Stimulated activated CD8-positive, alpha-beta memory T cell treated with anti-CD3 and anti-CD28 coated beads, Interleukin-7, amount 100 ng/mL, for 48 hours (primary cell): ENCODE measurements at places on chromosomes 12 and 14.

GRCh38 chr14:59679872-59680271, 103.3 kb upstream of the CCDC175 start:
- no peak for DNase-seq

DNA sequence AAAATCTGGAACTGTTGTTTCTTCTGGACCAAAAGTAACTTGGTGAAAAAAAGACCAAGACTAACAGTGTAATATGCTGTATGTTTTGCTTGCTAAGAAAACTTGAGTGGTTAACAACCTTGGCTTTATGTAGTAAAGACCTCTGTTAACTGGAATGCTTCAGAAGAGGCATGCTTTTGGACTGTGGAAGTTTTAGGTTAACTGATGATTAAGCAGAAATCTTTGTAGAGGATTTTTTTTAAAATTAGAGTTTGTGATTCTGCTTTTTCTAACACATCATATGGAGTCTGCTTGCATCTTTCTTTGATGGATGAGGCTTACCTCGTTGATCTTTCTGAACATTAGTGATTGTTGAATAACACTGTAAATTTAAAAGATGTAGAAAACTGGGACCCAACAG, 17.5 kb downstream of the PELI2 start:
- no peak for DNase-seq

- no peak for DNase-seq
Observed at GRCh38 chr12:80761838-80762237, 45.1 kb downstream of the MYF5 start.

DNA sequence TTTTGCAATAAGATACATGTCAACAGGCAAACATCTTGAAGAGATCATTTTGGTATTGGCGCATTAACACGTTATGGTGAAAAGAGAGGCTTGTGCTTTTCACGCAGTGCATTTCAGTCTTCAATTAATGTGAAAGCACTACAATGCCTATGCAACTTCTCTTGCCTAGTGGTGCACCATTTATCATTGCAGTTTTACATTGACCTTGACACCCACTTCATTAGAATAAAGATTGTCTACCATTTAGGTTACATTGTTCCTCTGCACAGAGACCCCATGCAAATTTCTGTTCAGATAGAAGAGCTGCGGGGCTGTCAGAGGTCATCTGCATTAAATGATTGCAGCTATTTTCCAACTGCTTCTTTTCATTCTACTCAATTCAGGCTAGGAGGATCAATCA, 212.2 kb upstream of the NPAS3 start:
- no peak for DNase-seq

DNA sequence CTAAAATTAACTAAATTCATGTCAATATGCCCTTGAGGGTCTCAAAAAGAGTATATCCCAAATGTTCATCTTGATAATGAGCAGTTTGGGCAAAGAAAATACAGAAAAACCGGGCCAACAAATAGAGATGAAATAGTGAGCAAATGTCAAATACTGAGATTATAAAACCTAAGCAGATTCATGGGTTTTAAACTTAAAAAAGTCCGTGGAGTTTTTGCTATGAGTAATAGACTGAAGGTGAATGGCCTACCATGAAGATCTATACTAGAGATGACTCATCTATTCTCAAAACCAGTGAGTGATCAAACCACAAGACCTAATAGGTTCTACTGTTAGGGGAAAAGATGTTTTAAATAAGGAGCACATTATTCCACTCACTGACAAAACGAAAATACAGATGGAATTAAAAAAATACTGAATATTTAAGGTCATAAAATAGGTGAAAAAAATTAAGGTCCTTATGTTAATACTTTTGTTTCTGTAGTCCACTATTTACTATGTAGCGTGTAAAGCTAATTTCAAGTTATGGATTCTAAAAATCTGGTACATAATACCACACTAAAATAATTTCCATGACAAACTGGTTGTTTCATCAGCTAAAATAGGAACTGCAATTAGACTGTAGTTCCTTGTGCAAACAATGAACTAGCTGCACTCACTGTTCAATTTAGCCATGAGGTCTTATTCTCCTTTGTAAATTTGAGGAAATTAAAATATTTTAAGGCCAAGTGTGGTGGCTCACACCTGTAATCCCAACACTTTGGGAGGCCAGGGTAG, 5.0 kb downstream of the HNRNPC start:
- no peak for DNase-seq

DNA sequence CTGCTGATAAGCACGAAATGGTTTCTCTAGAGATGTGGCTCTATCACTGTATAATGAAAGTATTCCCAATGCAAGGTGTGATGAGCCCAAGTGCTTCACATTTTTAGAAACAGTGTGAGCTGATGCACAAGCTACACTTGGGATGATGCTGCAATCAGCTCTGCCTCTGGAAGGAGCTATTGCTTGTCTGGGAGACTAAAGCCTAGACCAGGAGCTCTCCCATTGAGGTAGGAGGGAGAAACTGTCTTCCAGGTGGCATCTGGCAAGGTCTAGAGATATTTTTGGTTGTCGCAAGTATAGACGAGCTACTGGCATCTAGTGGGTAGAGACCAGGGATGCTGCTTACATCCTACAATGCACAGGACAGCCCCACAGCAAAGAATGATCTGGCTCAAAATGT, 42.0 kb downstream of the HECTD4 start:
- DNase-seq: no peak

DNA sequence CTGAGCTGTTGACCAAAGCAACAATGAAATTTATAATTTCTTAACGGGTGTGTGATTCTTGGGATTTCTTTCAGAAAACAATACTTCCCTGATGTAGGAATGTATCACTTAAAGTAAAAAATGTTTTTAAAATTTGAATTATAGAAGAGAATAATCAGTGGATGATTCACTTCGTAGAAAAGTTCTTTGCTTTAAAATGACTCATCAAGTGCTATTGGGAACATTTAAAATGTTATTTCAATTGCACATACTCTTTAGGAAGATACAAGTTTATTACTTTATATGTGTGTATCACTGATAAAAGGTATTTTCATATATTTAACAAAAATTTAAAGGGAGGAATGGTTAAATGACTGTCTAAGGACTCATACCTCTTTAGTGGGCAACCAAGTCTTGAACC, 155.3 kb downstream of the PDE3A start:
- no peak for DNase-seq

DNA sequence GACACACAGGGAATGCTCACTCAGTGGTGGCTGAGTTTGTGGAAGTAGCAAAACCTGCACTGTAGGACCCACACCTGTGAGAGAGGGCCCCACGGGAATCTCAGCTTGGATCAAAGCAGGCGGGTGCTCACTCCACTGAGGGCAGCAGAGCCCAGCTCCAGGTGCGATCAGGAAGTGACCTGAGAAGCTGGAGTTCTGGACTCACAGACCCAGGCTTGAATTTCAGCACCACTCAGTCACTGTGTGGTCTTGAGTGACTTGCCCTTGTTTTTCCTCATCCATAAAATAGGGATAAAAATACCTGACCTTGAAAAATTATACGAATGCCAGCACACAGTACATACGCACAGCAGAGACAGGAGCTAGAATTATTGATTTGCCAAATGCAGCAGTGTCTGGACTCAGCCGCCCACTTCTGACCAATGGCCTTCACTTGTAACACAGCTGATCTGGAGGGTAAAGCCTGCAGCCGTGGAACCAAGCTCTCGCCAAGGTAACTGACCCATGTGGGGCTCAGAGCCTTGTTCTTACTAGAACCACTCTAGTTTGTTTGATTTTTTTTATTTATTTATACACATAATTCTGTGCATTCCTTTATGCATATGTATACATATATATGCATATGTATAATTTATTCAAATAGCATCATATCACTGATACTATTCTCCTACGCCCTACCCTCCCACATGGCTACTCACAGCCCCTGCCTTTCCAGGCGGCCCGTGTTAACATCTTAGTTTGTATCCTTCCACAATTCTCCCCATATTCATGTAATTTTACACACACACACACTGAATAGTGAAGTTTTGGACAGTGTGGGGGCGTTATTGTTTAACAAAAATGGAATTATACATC, 53.9 kb downstream of the DPF3 start:
- no peak for DNase-seq

DNA sequence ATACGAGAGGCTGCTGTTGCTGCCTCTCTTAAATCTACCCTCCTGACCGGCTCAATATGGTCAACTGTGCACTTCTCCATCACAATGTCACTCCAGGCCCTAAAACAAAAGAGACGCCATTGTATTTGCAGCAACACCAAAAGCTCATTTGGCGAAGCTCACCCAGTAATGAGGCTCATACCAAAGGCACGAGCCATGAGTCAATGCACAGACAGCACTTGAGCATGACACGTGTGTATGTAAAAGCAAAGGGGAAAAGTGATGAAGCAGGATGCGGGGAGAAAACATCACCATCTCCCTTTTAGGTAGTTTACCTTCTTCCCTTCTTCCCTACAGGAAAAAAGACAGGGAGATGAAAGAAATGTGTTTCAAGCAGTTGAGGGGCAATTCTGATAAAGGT, 150.3 kb downstream of the FOXN3 start:
- no peak for DNase-seq

GRCh38 chr14:99875836-99876235, 82.6 kb downstream of the EML1 start:
- DNase-seq: no peak

- DNase-seq: no peak
Observed at GRCh38 chr12:86623267-86623666, 367.1 kb upstream of the MGAT4C start.

DNA sequence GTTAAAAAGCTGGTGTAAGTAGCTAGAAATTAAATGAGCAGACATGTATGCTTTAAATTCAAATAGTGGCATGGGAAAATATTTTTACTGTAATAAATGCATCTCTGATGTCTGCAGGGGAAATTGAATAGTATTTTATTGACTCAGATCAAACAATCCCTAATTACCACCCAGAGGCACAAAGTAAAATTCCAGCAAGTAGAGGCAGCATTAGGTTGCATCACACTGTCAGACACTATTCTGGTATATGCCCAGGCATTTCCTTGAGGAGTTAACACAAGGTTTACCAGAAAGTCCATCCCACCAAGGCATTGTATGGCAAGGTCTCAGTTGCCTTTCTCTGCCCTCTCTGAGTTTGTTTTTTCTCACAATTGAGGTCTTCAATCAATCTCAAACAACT, 201.6 kb upstream of the KITLG start:
- no peak for DNase-seq

DNA sequence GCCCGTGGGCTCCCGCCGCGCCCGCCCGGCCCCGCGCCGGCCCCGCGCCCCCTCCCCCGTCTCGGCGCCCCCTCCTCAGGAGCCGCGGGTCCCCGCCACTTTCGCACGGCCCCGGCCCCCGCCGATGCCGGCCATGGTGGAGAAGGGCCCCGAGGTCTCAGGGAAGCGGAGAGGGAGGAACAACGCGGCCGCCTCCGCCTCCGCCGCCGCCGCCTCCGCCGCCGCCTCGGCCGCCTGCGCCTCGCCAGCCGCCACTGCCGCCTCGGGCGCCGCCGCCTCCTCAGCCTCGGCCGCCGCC, 263 bp downstream of the RCOR1 start:
- no peak for DNase-seq

DNA sequence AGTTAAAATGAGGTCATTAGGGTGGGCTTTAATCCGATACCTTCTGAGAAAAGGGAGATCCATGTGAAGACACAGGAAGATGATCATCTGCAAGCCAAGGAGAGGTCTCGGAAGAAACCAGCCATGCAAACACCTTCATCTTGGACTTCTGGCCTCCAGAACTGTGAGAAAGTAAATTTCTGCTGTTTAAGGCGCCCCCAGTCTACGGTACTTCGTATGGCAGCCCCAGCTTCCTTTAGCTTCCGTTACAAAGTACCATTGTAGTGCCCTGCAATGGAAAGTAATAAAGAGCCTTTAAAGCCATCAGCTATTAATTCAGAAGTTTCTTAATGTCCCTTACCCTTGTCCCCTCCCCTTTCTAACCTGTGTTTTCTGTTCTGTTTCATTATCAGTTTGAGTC, 308.1 kb downstream of the AACS start:
- DNase-seq: no peak

DNA sequence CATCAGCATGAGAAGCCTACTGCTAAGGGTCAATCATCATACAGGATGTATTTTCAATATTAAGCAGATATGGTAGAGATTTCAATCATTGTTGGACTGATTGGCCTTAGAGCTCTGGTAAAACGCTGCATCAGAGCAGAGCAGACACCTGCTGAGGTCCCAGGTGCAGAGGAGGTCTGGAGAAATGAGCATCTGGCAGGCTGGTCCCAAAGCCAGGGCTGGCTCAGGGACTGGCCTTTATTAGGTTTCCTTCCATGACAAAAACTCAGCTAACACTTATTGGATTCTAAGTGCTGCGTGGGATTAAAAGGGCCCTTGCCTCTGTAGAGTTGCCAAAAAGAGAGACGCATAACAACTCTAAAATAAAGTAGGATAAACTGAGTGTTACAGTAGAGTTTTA, 29.7 kb downstream of the AKAP6 start:
- DNase-seq: no peak

DNA sequence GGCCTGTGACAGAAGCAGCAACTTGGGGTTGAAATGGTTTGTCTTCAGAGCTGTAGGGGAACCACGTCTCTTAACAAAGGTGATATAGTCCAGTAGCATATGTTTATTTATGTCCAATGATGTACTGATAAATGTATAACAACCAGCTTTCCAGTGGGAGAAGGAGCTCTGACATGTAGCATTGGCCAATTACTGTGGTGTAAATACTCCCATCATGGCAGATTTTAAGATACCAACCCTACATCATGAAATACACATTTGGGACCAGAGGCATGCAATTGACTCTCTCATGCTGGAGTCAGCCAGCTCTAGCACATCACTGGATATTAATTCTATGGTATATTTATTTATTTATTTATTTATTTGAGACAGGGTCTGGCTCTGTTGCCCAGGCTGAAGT, 50.6 kb upstream of the CHST11 start:
- no peak for DNase-seq

GRCh38 chr14:72618424-72618823, 275.5 kb downstream of the DPF3 start:
- DNase-seq: no peak

DNA sequence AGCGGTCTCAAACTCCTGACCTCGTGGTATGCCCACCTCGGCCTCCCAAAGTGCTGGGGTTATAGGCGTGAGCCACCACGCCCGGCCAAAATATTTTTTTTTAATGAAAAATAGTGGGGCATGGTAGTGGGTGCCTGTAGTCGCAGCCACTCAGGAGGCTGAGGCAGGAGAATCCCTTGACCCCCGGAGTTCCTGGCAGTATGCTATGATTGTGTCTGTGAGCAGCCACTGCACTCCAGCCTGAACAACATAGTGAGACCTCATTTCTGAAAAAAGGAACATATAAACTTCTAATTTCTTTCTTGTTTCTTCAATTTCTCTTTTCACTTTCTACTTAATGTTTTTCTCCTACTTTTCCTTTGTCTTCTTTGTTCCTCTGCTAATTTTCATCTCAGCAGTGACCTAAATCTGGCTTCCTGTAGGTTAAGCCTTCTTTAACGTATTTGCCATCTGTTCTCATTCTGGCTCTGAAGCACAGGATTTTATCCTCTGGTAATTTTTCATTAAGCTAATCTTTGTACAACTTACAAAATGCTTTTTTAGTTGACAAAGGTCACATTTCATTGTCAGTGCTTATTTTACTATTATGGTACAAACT, 4.5 kb upstream of the RPGRIP1 start:
- no peak for DNase-seq
